ENCODE measurements at places on chromosomes 7 and 10.

GRCh38 chr7:19381321-19381720 is 236.1 kb upstream of the FERD3L start:
- DNase-seq = no peak

DNA sequence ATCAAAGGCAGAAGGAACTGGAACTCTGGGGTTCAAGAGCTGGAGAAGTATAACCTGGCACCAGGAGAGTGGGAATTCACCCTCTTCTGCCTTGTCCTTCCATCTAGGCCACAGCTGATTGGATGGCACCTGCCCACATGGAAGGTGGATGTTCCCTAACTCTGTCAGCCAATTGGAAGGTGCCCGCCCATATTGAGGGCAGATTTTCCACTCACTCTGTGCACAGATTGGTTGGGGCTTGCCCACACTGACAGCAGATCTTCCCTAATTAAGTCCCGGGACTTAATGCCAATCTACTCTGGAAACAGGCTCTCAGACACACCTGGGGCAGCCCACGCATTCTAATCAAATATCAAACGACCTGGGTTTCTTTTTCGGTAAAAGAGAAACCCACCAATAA is 1142.3 kb upstream of the CELF2 start:
- no peak for DNase-seq

DNA sequence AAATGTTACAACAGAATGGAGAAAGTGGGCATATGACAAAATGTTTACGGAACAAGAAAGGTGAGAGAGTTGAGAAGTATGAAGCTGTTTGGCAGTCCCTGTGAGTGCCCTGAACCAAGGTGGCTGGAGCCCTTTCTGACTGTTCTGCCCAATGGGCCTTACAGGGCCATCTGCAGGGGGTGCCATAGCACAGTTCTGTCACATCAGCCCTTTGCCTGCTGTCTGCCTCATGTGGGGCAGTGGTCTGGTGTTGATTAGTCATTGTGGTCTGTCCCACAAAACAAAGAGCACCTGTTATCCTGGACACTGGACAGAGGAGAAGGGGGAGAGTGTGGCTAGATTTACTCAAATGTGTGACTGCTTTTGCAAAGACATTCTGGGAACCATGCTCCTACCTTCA is 51.5 kb upstream of the OSBPL3 start:
- DNase-seq = no peak

DNA sequence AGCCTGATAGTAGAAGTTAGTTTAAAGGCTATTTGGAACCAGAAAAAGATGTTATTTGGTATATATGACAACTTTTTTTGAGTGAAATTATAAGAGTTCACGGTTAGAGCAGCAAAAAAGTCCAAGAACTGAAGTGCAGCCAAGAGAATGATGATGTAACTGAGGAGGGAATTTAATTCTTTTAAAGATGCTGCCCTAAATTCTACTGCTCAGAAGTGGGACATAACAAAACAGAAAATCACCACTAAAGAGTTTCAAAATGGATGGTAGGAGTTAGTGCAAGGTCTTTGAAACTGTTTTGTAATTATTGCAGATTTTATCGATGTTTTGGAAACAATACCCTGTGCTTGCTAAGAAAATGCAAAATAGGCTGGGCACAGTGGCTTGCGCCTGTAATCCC is 6.5 kb downstream of the SAMD8 start:
- DNase-seq = no peak

GRCh38 chr7:36082216-36082615 is 70.8 kb upstream of the EEPD1 start:
- DNase-seq = no peak

GRCh38 chr10:113086282-113086681 is 136.2 kb downstream of the TCF7L2 start:
- no peak for DNase-seq

- DNase-seq = no peak
Measured at GRCh38 chr7:36391436-36392198, 2.0 kb downstream of the ANLN start.

DNA sequence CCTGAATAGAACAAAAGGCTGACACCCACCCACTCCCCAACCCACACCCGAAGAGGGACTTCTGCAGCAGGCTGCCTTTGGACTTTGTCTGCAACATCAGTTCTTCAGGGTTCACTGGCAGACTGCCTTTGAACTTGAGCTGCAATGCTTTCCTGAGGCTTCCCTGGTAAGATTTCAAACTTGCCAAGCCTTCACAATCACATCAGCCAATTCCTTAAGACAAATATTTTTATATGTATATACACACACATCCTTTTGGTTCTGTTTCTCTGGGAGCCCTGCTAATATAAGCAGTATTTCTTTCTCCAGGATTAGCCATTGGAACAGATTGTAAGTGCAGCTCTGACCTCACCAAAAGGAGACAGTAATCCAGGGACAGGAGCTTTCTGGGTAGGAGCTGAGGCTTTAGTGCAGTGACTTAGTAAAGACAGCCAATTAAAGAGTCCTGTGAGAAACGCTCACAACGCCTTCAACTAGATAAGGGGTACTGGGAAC is 55.6 kb upstream of the KMT2E start:
- DNase-seq = no peak

DNA sequence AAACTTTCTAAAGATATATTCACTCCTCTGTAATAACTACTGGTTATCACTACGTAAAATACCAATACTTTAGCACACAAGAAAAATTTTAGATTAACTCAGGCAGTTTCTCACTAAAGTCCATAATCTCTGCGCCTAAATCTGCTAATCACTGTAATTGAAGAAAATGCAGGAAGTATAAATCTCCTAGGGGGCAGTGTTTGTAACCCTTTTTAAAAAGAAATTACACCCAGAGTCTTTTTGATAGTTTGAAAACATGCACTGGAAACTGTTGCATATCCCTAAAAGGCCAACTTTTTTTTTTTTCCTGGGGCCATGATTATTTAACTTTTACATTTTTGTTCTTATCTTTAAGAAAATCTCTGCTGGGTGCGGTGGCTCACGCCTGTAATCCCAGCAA is 209.6 kb downstream of the KIAA1217 start:
- DNase-seq = no peak

DNA sequence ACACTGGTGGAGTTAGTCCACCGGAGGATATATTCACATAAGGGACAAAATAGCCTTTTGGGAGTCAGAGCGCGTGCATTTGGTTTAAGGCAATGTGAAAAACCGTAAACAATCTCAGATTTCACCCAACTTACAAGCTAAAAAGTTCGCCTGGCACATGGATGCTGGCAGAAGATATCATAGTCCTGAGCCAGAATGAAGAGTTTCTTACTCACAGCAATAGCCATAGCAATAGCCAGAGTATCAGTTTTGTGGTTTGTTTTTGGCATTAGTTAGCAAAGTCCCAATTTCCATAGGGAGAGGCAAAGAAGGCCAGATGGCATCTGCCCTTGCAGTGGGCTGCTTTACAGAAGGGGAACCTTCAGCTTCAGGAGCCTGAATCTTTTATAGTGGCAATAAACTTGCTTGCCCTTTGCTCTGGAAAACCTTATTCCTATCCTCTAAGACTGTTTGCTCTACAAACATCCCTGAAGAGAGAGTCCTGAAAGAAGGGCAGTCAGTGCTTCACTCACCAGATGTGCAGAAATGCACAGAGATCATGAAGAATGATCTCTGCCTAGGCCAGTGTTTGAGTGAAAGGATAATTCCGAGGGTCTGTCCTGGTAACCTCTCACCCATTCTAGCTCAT is 28.7 kb upstream of the RSBN1L start:
- DNase-seq = no peak

DNA sequence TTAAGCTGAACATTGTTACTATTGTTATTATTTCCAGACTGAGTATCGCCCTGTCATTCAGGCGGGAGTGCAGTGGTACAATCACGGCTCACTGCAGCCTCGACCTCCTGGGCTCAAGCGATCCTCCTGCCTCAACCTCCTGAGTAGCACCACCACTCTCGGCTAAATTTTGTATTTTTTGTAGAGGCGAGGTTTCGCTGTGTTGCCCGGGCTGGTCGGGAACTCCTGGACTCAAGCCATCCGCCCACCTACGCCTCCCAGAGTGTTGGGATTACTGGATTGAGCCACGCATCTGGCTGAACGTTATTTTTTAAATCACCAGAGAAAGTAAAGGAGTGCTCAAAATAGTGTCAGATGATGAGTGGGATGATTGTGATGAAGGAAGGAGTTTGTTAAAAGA is 1.4 kb upstream of the HNRNPF start:
- DNase-seq = no peak

DNA sequence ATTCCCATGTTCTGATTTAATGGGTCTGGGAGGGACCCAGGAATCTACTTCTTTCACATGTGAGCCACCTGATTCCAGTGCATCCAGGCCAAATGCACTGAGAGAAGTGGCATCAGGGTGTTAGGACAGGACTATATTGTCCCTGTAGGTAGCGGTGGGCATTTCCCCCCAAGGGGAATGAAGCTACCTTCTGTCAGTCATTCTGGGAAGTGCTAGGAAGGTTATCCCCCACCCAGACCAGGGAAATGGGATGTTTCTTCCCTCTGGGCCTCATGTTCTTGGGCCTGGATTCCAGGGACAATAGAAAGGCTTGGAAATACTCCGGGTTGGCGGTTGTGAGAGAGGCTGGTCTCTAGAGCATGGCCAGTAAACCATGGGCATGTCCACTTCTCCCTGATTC is 20.8 kb downstream of the C10orf53 start:
- no peak for DNase-seq

GRCh38 chr10:79072994-79073645 is 4.4 kb downstream of the ZMIZ1 start:
- DNase-seq = no peak

- no peak for DNase-seq
Measured at GRCh38 chr10:122374859-122375678, 561 bp downstream of the PLEKHA1 start.

DNA sequence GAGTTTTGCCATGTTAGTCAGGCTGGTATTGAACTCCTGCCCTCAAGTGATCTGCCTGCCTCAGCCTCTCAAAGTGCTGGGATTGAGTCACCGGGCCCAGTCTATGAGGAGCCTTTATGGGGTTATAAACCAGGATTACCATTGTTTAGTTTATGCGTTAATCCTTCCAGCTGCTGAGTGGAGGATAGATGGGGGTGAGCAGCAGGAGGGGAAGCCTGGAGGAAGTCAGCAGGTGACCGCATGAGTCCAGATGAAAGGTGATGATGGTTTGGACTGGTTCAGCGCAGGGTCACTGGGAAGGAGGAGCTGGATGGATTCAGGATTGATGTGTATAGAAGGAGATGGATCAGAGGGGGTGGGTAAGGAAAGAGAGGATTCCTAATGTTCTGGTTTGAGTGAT is 197.1 kb downstream of the ADAM12 start:
- no peak for DNase-seq

DNA sequence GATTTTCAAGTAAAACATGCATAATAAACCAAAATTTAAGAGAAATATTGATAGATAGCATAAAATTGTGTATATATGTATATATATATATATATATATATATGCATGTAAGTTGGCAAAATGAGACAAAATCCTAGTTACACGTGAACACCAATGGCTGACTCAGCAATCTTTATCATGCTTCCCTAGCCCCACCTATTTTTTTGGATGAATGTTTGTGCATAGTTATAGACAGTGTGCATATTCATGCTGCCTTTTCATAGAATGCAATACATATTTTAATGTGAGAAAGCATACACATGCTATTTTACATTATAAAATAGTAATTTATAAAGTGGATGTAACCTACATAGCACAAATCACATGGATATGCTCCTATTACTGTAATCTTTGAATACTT is 230.3 kb downstream of the SH2D4B start:
- no peak for DNase-seq

- DNase-seq = no peak
Measured at GRCh38 chr7:25553580-25554291, 325.4 kb upstream of the NPVF start.

GRCh38 chr10:132542819-132543218 is 5.2 kb downstream of the INPP5A start:
- no peak for DNase-seq

DNA sequence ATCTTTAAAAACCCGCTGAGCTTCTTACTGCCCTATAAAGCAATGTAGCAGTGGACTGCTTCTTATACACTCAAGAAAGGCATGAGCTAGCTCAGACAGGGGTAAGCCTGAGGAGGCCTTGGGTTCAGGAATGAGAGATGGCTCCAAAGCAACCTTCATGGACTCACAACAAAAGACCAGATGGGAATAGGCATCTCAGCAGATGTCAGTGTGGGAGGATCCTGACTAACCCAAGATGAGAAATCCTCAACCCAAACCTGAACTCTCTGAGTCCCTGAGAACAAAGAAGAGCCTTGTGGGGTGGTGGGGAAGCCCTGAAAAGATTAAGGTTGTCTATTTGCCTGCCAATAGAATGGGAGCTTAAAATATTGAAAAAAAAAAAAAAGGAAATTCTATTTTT is 807.4 kb downstream of the KCNMA1 start:
- no peak for DNase-seq

DNA sequence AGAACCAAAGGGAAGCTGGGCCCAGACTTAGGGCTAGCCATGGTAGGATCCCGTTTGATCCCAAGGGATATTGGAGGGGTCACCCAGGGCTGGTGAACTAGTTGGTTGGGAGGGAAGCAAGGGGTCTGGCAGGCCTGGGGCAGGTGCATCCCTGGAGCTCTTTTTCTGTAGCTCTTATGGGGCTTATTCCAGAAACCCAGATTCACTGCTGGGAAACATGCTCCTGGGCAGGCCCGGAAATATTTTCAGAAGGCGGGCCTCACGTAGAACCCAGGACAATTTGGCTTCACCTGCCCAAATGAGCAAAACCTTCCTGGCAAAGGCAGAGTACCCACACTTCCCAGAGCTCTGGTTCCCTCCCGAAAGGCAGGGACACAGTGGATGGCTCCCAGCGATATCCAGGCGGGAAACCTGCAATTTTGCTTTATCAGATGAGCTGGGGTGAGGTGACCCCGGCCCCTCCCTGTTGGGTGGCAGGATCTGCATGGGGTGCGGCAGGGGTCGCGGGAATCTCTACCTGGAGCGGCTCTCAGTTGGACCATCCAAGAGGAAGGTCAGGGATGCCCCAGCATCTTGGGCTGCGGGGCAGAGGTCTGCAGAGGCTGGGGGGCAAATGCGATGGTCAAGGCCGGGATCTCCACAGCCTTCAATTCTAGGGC is 533.9 kb downstream of the TCERG1L start:
- no peak for DNase-seq

DNA sequence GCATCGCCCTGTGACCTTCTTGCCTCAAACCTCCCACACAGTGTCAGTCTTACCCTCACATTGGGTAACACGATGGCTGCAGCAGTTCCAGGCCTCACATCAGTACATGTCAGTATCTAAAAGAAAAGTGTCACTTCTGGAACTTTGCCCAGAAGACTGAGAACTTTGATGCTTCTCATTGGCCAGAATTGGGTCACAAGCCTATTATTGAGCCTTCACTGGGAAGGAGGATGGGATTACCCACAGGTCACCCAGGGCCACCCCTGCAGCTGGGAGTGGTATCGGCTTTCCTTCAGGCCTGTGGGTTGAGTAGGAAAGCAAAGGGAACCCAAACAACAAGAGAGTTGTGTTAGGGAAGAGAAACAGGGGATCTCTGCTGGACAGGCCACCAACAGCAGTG is 111.5 kb downstream of the NPY start:
- no peak for DNase-seq

GRCh38 chr7:129169171-129169671 is 19.2 kb upstream of the SMO start:
- DNase-seq = no peak

- DNase-seq = no peak
Measured at GRCh38 chr7:28726555-28726954, 231.6 kb downstream of the TRIL start.

GRCh38 chr10:17431871-17432311 is 22.5 kb downstream of the ST8SIA6 start:
- DNase-seq = no peak
